ENCODE measurements at places on chromosomes 7 and 10. TPM values are rescaled to one million over a fixed set of nuclear protein-coding genes. Genes with fewer than 3 reads are reported as not detected.

GNGT1 gene
- not detected for total RNA-seq

ALKBH4 gene
- total RNA-seq = 9.9 TPM

CH25H gene
- not detected for total RNA-seq

ARHGEF35 gene
- total RNA-seq = 3.5 TPM

SCIN gene
- total RNA-seq = not detected

RGR gene
- not detected for total RNA-seq

CPN1 gene
- not detected for total RNA-seq

SPDYE11 gene
- total RNA-seq = not detected

SPDYE1 gene
- not detected for total RNA-seq

USP6NL gene
- 0.83 TPM for total RNA-seq

TBX20 gene
- 0.24 TPM for total RNA-seq

GARIN1A gene
- 0.37 TPM for total RNA-seq

IFIT1B gene
- total RNA-seq = not detected

LEP gene
- total RNA-seq = not detected

DRGX gene
- total RNA-seq = not detected

PRSS37 gene
- not detected for total RNA-seq

DOCK4 gene
- 0.89 TPM for total RNA-seq

PFKFB3 gene
- total RNA-seq = 108 TPM

MEIG1 gene
- not detected for total RNA-seq

SLC26A3 gene
- not detected for total RNA-seq

HECW1 gene
- total RNA-seq = not detected

AGR2 gene
- not detected for total RNA-seq

PLA2G12B gene
- total RNA-seq = not detected

SFTPD gene
- not detected for total RNA-seq

WDR11 gene
- 50.3 TPM for total RNA-seq

SIRT1 gene
- total RNA-seq = 27.8 TPM

DYNC1I1 gene
- total RNA-seq = not detected

BMI1 gene
- 65.3 TPM for total RNA-seq

PCDH15 gene
- total RNA-seq = not detected

EDRF1 gene
- 40.8 TPM for total RNA-seq

RSPH10B2 gene
- total RNA-seq = 0.59 TPM

TMED4 gene
- 80.2 TPM for total RNA-seq

SEMA3A gene
- total RNA-seq = 0.14 TPM
